ENCODE measurements at places on chromosomes 16 and 17.

- DNase-seq: no peak
These were observed 2.5 kb upstream of the ABCC12 start for GRCh38 chr16:48158296-48158695.

DNA sequence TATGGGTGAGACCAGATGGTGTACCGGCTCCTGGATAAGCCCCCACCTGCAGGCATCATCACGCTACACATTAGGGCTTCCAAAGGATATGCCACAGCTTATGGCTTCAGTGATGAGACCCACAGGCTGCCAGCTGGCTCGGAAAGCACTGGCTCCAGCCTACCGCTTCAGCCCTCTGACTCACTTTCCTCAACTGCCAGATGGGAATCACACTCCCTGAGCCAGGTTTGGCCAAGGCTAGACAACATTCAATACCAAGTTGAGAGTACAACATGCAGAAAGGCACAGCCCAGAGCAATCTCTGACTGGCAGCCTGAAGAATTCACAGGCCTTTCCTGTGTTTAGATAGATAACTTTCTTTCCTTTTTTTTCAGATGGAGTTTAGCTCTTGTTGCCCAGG is 10.3 kb downstream of the CENPV start:
- DNase-seq: no peak

GRCh38 chr17:40813804-40814203 is 8.6 kb downstream of the KRT10 start:
- DNase-seq: no peak

DNA sequence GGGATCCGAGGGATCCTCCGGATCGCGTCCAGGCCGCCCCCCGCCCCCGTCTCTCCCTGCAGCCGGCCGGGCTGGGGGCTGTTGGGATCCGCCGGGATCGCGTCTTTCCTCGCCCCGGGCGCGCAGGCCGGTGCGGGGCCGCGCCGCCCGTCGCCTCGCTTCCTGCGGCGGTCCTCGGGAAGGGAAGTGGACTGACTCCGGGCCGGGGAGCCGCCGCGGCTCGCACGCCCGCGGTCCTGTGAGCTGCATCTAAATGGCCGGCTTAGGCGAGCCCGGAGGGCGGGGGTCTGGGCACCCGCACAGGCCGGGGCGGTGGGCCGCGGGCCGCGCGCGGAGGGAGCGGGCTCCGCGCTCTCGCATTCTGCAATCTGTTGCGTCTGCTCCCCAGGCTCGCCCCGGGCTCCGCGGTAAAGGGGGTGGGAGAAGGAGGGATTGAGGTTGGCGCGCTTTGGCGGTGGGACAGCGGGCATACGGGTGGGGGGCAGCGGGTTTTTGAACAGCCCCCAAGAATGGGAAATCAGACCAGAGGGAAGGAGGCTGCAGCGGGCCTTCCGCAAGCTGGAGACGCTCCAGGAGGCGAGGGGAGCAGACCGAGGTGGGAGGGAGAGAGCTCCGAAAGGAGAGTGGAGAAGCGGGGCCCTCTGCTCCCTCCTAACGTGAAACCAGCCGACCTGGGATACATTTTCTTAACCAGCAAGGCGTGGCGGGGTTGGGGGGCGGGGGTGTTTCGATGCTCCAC is 2.2 kb downstream of the TMEM132E start:
- DNase-seq: no peak

DNA sequence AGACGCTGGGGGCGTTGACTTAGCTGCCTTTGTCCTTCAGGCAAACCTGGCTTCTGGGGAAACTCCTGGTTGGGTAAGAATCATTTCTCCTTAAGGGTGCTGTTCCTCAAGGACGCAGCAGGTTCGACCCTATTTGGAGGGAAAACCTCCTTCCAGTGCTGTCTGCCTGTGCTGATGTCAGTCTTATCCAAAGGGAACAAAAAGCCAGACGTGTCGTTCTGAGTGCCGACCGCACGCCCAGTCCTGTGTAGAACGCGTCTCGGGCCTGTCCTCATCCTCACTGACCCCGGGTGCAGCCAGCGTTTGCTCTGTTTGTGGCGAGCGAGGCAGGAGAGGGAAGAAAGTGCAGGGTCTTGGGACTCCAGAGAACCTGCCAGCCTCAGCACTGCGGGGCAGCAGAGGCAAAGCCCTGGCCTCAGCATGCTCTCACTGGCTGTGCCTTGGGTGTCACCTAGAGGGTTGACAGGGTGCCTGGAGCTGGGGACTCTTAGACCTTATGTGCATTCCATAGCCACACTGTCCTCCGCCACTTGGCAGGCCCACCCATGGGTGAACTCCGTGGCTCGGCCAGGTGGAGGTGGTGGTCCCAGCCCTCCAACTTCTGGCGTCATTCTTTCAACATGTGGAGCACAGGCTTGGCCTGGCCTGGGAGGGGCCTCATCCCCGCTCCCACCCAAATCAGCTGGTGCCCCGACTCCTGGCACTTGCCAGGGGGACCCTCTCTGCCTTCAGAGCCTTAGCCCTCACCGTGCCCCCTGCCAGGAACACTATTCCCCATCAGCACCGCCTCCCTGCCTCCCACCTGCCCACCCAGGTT is 6.0 kb downstream of the SNN start:
- no peak for DNase-seq

- no peak for DNase-seq
These were observed 46.8 kb downstream of the BRIP1 start for GRCh38 chr17:61816538-61816937.

- no peak for DNase-seq
These were observed 145.0 kb downstream of the SEC14L1 start for GRCh38 chr17:77285594-77286390.

DNA sequence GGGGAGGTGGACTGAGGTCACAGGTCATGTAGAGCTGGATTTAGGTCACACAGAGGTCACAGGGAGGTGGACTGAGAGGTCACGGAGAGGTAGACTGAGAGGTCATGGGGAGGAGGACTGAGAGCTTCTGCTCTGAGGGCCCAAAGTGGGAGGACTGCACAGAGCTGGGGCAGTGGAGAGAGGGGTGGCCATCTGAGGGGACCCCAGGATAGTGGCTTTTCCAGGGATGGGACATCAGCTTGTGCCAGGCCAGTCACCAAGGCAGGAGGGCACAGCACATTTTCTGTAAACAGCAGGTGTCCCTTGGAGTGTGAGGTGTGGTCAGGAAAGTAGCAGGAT is 26.1 kb upstream of the JPT2 start:
- no peak for DNase-seq

DNA sequence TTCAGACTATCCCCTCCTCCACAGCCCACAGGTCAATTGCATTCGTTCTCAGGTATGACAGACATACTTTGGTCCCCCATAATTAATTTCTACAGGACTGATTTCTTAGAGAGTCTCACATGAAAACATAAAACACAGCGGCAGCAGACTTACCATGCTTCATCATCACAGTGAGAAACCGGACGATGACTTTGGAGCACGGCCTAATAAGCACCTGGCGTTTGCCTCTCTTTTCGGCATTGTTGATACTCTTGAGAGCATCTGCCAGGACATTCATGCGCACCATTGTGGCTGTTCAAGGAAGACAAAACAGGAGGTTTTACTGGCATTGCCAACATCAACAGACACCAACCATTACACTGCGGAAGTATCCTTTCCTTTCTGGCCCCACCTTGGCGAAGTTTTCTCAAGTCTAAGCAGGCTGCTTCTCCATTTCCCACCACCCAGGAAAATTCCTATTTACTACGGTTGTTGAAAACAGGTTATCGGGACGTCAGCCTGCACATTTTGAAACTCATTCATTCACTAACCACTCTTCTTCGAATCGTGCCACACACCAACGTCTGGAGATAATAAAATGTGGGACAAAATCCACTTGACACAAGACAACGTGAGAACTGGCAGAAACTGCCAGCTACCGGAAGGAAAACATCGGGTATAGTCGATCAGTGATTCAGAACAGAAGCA is 1.2 kb downstream of the RPS15A start:
- DNase-seq: no peak

DNA sequence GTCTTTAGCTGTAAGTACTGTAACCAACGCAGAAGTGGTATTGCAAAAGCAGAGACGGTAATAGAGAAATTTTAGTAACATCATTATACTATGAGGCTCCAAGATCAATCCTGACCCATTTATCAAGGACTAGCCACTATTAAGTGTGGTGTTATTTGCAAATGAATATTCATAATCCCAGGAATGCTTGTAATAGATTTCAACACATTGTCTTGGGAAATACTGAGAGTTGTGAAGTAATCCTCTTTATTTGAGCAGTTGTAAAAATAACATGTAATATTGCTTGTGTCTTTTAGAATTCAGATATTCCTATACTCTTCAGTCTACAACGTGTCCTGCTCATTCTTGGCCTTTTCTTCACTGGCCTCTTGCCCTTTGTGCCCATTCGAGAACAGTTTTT is 46.4 kb downstream of the GDPD1 start:
- DNase-seq: no peak

GRCh38 chr16:16861546-16861945 is 482.6 kb downstream of the NPIPA7 start:
- DNase-seq: no peak

DNA sequence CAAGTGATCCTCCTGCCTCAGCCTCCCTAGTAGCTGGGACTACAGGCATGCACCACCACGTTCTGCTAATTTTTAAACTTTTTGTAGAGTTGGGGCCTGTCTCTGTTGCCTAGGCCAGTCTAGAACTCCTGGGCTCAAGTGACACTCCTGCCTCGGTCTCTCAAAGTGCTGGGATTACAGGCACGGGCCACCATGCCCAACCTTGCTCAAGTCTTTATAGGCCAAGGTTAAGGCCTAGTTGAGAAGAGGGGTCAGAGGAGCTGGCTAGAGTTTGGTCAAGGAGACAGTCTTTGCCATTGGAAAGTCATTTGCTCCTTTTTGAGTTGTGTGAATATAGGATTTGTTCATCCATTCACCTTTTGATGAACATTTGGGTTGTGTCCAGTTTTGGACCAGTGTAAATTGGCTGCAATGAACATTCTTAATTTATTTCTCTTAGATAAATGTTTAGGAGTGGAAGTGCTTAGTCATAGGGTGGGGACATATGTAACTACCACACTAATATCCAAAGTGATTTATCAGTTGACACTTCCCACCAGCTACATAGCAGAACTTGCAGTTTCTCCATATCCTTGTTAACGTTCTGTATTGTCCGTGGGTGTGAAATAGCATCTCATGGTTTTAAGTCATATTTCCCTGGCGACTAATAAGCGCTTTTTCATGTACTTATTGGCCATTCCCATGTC is 30.7 kb upstream of the ARHGAP17 start:
- DNase-seq: no peak

GRCh38 chr17:61947367-61948078 is 19.7 kb upstream of the INTS2 start:
- no peak for DNase-seq

- no peak for DNase-seq
These were observed 5.0 kb downstream of the LSM12 start for GRCh38 chr17:44061446-44061845.

All from GOT3 (cell line).